ENCODE measurements at places on chromosomes 4 and X.

DNA sequence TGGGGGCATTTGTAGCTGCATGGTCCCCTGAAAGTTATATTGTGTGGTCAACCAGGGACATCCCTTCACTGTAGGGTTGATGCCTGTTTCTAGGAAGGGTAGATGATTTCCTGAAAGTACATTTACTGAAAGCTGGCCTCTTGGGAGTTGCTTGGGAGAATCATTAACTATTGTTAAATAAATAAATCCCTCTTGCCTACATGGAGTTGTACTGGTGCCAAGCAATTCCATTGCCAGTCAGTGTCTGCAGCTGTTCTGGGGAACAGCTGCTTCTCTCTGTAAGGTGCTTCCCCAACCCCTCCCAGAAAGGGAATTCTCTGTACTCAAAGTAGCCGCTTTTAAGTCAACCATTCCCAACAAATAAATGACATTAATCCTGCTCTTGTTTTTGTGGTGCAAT, 51.1 kb downstream of the C4orf51 start:
- no peak for DNase-seq

DNA sequence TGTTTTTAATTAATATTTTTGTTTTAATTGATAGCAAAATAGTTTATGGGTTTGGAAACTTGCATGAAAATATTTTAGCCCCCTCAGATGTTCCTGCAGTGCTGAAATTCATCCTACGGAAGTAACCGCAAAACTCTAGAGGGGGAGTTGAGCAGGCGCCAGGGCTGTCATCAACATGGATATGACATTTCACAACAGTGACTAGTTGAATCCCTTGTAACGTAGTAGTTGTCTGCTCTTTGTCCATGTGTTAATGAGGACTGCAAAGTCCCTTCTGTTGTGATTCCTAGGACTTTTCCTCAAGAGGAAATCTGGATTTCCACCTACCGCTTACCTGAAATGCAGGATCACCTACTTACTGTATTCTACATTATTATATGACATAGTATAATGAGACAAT, 40.4 kb downstream of the MAP7D3 start:
- DNase-seq = no peak

- no peak for DNase-seq
Observed at GRCh38 chr4:107685740-107686139, 34.3 kb downstream of the PAPSS1 start.

DNA sequence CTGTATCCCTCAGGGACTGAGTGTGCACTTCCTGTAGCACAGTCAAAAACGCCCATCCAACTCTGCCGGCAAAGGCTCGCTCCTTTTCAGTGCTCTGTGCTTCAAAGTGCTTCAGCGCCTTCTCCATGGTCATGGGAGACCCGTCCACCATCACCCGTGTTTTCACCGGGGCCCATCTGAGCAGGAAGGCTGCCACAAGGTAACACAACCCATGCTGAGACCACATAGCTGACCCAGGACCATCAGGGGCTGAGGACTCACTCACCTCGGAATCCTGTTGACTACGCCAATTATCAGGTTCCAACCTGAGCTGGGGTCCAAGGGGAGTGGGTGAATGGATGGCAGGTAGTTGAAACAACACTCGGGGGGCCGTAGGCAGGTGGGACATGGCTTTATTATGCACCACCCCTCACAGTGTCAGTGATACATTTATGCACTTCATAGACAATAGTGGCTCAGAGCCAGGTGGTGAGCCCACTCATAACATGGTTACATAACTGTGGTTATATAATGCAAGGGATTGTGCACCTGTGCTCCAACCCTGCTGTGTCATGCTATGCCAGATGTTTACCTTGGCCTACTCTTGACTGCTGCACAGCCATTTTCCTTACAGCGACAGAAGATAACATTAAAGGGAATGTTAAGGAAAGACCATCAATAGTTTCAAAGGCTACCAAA, 227.8 kb downstream of the ADGRL3 start:
- no peak for DNase-seq

- no peak for DNase-seq
Observed at GRCh38 chrX:138708268-138708667, 3.2 kb downstream of the FGF13 start.

DNA sequence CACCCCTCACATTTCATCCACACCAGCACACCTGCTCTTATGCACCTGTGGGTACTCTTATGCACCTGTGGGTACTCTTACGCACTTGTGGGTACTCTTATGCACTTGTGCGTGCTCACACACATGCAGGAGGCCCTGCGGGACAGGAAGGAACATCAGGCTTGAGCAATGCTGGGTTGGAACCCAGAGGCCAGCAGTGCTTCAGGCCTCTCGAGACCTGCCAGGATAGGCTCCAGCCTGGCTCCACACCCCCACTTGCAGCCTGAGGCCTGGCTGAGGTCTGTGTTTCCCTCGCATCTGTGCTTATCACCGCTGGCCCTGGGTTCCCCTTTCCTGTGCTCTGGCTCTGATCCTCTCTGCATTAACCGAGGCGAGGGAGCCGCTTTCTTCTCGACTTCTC, 34.7 kb downstream of the SORCS2 start:
- DNase-seq = no peak

DNA sequence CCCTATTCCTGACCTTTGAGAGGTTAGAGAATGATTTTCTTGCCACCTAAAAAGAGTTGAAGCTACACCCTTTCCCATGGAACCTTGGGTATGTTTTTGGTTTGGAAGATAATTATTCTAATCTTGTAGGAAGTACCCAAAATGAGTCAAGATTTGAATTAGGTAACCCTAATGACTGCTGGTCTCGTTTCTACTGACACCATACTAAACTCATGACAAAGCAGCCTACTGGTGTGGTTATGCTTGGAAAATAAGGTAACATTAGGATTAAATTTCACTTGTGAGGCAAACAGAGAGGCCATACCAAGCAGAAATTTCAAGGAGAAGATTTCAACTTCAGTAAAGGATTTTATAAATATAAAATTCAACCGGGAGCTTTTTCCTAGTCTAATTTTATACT, 107.9 kb downstream of the FBXW7 start:
- DNase-seq = no peak

- DNase-seq = no peak
Observed at GRCh38 chr4:24795666-24796381, 451 bp downstream of the SOD3 start.

GRCh38 chrX:139881572-139881971, 51.3 kb downstream of the ATP11C start:
- no peak for DNase-seq

DNA sequence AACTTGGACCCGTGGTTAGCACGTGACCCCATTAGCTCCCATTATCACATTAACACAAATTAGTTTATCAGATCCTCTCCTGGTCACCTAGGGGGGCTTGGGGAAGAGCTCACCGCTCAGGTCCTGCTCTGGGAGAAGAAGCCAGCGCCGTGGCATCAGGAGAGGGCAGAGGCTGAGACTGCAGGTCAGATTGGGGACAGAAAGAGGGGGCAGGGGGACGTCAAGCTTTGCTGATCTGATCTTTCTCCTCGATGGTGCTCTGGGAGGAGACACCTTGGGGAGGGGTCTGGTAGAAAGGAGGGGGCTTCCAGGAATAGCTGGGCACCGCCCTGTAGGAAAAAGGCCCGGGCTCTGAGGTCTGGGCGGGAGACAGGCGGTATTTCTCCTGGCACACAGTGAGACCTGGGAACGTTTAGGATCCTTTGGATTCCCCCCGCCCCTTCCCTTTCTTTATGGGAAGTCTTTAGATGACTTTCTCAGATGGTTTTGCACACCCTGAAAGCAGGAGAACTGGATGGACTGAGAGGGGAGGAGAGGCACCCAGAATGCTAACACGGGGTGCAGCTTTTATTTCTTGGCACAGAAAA, 9.1 kb upstream of the ELF4 start:
- DNase-seq = no peak

GRCh38 chr4:52751487-52751911, 274 bp upstream of the ERVMER34-1 start:
- no peak for DNase-seq

GRCh38 chrX:106959901-106960300, 39.7 kb downstream of the CLDN2 start:
- DNase-seq = no peak

Measured in stimulated activated CD8-positive, alpha-beta memory T cell treated with anti-CD3 and anti-CD28 coated beads, Interleukin-4, amount 100 ng/mL, for 4 hours (primary cell).